ENCODE measurements at places on chromosomes 5 and 9.

GRCh38 chr9:35515766-35516165, 25.9 kb downstream of the RUSC2 start:
- DNase-seq = no peak

DNA sequence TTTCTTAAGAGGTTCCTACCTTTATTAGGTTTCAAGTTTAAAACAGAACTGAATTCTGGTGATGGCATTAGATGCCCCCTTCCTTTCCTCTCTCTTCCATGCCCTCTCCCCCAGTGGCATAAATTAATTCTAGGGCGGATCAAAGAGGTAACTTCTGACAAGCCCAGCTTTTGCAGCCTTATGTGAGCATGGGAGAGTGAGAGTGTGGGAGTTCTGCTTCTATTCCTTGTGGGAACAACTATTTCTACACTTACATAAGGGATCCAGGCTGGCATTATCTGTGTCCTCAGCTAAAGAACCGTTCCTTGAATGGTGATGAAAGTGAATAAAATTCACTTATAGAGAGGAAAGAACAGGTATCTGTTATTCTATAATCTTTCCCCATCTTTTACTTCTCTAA, 437.6 kb downstream of the KIF4B start:
- no peak for DNase-seq

DNA sequence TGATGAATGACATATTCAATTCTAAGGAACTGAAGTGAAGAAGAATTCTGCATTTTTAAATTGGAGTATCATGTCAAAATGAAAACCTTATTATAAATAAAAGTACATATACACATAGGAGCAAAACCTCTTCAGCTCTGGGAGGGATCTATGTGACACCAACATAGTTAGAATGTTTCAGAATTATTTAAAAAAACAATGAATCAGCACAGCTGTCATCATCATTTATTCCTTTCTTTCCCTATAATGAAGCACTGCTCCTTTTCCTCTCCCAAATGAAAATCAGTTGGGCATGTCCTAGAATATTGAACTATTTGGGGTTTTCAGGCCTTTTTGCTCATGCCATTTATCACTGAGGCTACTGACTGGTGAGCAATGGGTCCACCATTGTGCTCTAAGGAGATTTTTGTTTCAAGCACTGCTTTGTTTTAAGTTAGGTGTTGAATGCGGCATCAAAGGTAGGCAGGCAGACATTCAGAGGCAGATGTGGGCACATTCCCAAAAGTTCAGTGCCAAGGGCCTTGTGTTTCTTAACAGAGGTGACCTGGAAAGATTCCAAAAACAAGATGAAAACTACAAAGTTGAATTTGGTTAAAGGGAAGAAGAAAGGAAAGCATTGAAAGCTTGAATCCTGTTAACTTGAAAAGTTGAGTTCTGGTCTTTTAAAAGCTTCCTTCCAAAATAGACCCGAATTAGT, 126.4 kb upstream of the ADAMTSL1 start:
- no peak for DNase-seq

- no peak for DNase-seq
Observed at GRCh38 chr9:7520396-7520795, 279.2 kb downstream of the DMAC1 start.

GRCh38 chr5:36756848-36757247, 119.7 kb upstream of the NIPBL start:
- DNase-seq = no peak

GRCh38 chr5:28558196-28558595, 1519.8 kb upstream of the CDH9 start:
- no peak for DNase-seq
